Activated T-helper 17 cell treated with anti-CD3 and anti-CD28 coated beads, Interleukin-2, amount 50 U/mL, for 72 hours (primary cell): ENCODE measurements at places on chromosomes 16 and 17. TPM values are rescaled to one million over a fixed set of nuclear protein-coding genes. Genes with fewer than 3 reads are reported as not detected.

- no peak for ATAC-seq
- peaks cover 1% of the 10 kb centered on the region for H3K27me3 ChIP-seq
- H3K36me3 ChIP-seq, result no peaks in the 10 kb centered on the region
- H3K4me1 ChIP-seq, result no peaks in the 10 kb centered on the region
- H3K4me3 ChIP-seq, result no peak overlapping the region
- no peak overlapping the region for H3K27ac ChIP-seq
Observed at GRCh38 chr16:67407176-67407787, 9.0 kb downstream of the ZDHHC1 start.

The WNT9B gene
- total RNA-seq, result not detected

- H3K36me3 ChIP-seq, result no peaks in the 10 kb centered on the region
- no peak for ATAC-seq
- H3K4me1 ChIP-seq, result peaks cover 4% of the 10 kb centered on the region
Observed at GRCh38 chr17:57132663-57133062, 47.6 kb downstream of the AKAP1 start.

GRCh38 chr16:70380248-70380918, 33.7 kb downstream of the DDX19A start:
- H3K4me1 ChIP-seq, result no peaks in the 10 kb centered on the region
- H3K36me3 ChIP-seq, result peaks cover 44% of the 10 kb centered on the region
- peak overlapping the region; percentile 94 for H3K27ac ChIP-seq
- no peaks in the 10 kb centered on the region for H3K27me3 ChIP-seq
- ATAC-seq, result peak; percentile 56
- H3K4me3 ChIP-seq, result peak overlapping the region; percentile 88

The SLC16A6 gene
- total RNA-seq, result 5.5 TPM

GRCh38 chr16:30082545-30083090, 6.8 kb downstream of the PPP4C start:
- no peak for ATAC-seq
- peaks cover 69% of the 10 kb centered on the region for H3K36me3 ChIP-seq
- H3K4me3 ChIP-seq, result no peak overlapping the region
- no peaks in the 10 kb centered on the region for H3K4me1 ChIP-seq
- peak overlapping the region; percentile 50 for H3K27ac ChIP-seq
- H3K27me3 ChIP-seq, result no peaks in the 10 kb centered on the region

The USP31 gene
- 7.6 TPM for total RNA-seq

DNA sequence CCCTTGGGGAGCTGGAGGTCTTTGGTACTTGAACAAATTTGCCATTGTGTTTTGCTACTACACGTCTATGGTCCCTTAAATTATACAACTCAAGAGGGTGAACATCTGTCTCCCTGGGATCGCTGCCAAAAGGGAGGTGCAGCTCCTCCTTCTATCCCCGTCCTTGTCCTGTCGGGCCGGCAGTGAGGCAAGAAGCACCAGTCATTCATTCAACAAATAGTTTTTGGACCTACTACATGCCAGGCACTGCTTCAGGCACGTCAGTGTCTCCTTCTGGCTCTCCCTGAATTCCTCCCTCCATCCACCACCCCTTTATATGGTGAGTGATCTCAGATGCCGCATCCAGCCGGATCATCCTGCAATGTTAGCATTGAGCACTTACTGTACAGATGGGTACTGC, 2.2 kb upstream of the RPL38 start:
- no peak overlapping the region for H3K4me3 ChIP-seq
- H3K27ac ChIP-seq, result no peak overlapping the region
- peaks cover 14% of the 10 kb centered on the region for H3K27me3 ChIP-seq
- H3K4me1 ChIP-seq, result peaks cover 22% of the 10 kb centered on the region
- no peak for ATAC-seq

DNA sequence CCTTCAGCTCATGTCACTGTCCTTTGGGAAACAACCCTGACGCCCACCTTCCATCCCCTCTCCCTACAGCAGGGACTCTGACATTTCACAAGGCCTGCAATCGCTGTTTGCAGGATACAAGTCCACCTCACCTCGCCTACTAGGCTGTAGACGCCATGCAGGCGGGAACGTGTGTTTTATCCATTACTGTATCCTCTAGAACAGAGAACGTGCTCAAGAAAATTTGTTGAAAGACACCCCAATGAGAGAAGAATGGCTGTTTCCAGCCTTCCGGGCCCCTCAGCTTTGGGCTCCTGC, 1.5 kb upstream of the TTYH2 start:
- no peak for ATAC-seq
- no peaks in the 10 kb centered on the region for H3K27me3 ChIP-seq
- H3K4me3 ChIP-seq, result peak overlapping the region; percentile 97
- H3K27ac ChIP-seq, result peak overlapping the region; percentile 12
- H3K4me1 ChIP-seq, result peaks cover 29% of the 10 kb centered on the region
- H3K36me3 ChIP-seq, result peaks cover 60% of the 10 kb centered on the region

The FSCN2 gene
- total RNA-seq, result 0.43 TPM

DNA sequence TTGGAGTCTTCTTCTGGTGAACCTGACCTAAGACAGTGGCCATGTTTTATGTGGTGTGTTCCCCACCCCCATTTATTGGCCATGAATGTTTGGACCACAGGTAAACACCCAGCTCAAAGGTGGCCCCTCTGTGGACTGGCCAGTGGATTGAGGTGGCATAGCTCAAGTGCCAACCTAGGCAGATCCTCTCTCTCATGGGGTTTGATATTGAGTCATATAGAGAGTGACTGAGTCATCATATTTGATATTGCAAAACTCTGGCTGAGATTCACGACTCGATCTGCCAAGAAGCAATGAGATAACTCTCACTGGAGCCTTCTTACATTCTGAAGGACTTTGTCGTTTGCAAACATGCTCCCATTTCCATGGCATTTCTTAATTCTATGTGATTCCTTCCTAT, 10.5 kb upstream of the TEKT3 start:
- no peaks in the 10 kb centered on the region for H3K36me3 ChIP-seq
- H3K27ac ChIP-seq, result no peak overlapping the region
- H3K27me3 ChIP-seq, result peaks cover 51% of the 10 kb centered on the region
- no peaks in the 10 kb centered on the region for H3K4me1 ChIP-seq
- no peak overlapping the region for H3K4me3 ChIP-seq

The TMEM238L gene
- total RNA-seq, result not detected

DNA sequence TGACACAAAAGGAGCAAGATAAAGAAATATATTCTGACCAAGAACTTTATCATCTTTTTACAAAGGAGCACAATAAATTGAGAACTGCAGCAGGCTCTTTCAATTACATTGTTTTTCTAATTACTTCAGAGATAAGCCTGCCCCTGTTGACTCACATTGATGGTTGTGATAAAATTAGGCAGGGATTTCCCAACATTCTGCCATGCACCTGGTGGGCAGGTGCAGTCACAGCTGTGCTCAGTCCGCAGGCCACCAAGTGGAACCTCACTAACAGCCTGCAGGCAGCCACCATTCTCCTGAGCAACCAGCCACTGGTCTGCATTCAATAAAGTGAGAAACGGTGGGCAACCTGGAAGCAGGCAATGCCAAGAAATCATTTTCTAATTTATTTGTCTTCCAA, 5.1 kb downstream of the FANCA start:
- H3K27ac ChIP-seq, result no peak overlapping the region
- no peaks in the 10 kb centered on the region for H3K27me3 ChIP-seq
- H3K4me3 ChIP-seq, result no peak overlapping the region
- H3K4me1 ChIP-seq, result peaks cover 5% of the 10 kb centered on the region
- no peak for ATAC-seq

The SCIMP gene
- not detected for total RNA-seq

The EVPLL gene
- total RNA-seq, result not detected

The SOST gene
- not detected for total RNA-seq

DNA sequence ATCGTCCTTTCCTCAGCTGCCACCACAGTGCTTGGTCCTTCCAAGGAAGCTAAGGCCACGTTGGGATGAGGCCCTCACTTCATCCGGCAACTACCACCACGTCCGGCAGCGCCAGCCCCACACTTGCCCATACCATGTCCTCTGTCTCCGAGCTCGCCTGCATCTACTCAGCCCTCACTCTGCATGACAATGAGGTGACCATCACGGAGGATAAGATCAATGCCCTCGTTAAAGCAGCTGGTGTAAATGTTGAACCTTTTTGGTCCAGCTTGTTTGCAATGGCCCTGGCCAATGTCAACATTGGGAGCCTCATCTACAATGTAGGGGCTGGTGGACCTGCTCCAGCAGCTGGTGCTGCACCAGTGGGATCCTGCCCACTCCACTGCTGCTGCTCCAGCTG, 44.9 kb downstream of the TTC19 start:
- H3K27me3 ChIP-seq, result no peaks in the 10 kb centered on the region
- H3K27ac ChIP-seq, result peak overlapping the region; percentile 37
- no peak for ATAC-seq
- peaks cover 94% of the 10 kb centered on the region for H3K36me3 ChIP-seq
- peaks cover 5% of the 10 kb centered on the region for H3K4me1 ChIP-seq

GRCh38 chr17:31674305-31674704, 184.7 kb downstream of the COPRS start:
- H3K27me3 ChIP-seq, result peaks cover 43% of the 10 kb centered on the region
- no peak overlapping the region for H3K27ac ChIP-seq
- no peak overlapping the region for H3K4me3 ChIP-seq
- H3K4me1 ChIP-seq, result no peaks in the 10 kb centered on the region
- no peaks in the 10 kb centered on the region for H3K36me3 ChIP-seq
- no peak for ATAC-seq

- H3K27ac ChIP-seq, result no peak overlapping the region
- H3K36me3 ChIP-seq, result no peaks in the 10 kb centered on the region
- no peaks in the 10 kb centered on the region for H3K4me1 ChIP-seq
- H3K27me3 ChIP-seq, result peaks cover 9% of the 10 kb centered on the region
- H3K4me3 ChIP-seq, result no peak overlapping the region
- ATAC-seq, result no peak
Observed at GRCh38 chr16:78001451-78002025, 20.8 kb upstream of the CLEC3A start.

DNA sequence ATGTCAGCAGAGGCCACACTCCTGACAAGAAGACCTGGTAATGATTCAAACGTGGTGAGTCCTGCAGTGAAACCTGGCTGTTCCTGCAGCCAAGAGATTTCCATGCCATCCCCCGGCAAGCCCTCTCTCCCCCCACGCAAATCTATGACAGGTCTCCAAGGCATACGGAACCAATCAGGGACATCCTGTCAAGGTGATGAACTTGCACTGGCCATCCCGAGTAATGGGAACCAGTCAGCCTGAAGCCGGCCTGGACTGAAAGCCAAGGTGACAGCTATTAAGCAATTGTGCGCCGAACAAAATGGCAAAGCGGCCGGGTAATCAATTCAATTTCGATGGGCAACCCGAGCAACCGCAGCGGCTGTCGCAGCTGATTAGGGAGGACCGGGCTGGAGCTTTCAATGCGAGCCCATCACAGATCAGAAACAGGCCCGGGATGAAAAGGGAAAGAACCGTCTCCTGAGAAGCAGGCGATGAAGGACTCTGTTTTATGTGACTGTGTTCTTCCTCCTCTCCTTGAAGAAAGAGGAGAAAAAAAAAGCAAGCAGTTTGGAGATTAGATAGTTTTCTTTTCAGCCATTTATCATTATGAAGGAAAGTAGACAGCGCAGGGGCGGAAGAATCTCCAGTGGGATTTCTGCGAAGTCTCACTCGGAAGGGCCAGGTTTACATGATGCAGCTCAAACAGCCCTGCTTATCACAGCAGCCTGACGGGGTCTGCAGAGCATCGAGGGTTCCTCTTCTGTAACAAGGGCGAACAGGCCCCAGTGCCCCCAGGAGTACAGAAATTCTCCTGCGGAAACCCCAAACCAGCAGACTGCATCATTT, 35.2 kb downstream of the TBX4 start:
- H3K36me3 ChIP-seq, result no peaks in the 10 kb centered on the region
- no peak for ATAC-seq
- no peaks in the 10 kb centered on the region for H3K27me3 ChIP-seq
- no peaks in the 10 kb centered on the region for H3K4me1 ChIP-seq
- H3K4me3 ChIP-seq, result no peak overlapping the region
- H3K27ac ChIP-seq, result no peak overlapping the region

GRCh38 chr16:9153502-9153864, 62.0 kb downstream of the HAPSTR1 start:
- no peaks in the 10 kb centered on the region for H3K4me1 ChIP-seq
- peaks cover 6% of the 10 kb centered on the region for H3K27me3 ChIP-seq
- H3K27ac ChIP-seq, result no peak overlapping the region
- no peak overlapping the region for H3K4me3 ChIP-seq
- no peak for ATAC-seq
- no peaks in the 10 kb centered on the region for H3K36me3 ChIP-seq

DNA sequence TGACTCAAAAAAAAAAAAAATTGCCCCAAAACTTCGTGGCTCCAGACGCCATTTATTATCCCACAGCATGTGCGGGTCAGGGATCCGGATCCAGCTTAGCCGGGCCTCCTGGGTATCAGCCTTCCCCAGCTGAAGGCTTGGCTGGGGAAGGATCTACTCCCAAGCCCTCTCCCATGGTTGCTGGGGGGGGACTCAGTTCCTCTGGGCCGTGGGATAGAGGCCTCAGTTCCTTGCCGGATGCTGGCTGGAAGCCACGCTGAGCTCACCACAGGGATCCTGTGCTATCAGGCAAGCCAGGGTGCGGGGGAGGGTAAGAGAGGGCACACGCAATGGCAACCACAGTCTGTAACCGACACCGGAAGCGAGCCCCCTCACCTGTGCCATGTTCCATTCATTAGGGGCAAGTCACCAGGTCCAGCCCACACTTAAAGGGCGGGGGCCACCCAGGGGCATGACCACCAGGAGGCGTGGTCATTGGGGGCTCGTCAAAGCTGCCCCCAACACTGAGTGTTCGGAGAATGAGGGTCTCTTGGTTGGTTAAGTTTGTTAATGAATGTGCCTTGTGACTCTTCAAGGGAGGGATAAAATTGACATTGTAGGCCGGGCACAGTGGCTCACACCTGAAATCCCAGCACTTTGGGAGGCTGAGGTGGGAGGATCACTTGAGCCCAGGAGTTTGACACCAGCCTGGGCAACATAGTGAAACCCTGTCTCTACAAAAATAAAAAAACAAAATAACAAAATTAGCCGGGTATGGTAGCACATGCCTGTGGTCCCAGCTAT, 210.0 kb upstream of the GSE1 start:
- H3K36me3 ChIP-seq, result no peaks in the 10 kb centered on the region
- no peaks in the 10 kb centered on the region for H3K4me1 ChIP-seq
- H3K27ac ChIP-seq, result no peak overlapping the region
- no peaks in the 10 kb centered on the region for H3K27me3 ChIP-seq
- H3K4me3 ChIP-seq, result no peak overlapping the region

The DNAAF1 gene
- not detected for total RNA-seq

The PRSS21 gene
- total RNA-seq, result 1.2 TPM

The ACBD4 gene
- 12.6 TPM for total RNA-seq

The ENKD1 gene
- 9.4 TPM for total RNA-seq

GRCh38 chr17:48068491-48068961, 20.4 kb downstream of the NFE2L1 start:
- no peak overlapping the region for H3K27ac ChIP-seq
- H3K27me3 ChIP-seq, result no peaks in the 10 kb centered on the region
- H3K4me3 ChIP-seq, result no peak overlapping the region
- H3K36me3 ChIP-seq, result peaks cover 94% of the 10 kb centered on the region
- no peaks in the 10 kb centered on the region for H3K4me1 ChIP-seq
- ATAC-seq, result peak; percentile 38

DNA sequence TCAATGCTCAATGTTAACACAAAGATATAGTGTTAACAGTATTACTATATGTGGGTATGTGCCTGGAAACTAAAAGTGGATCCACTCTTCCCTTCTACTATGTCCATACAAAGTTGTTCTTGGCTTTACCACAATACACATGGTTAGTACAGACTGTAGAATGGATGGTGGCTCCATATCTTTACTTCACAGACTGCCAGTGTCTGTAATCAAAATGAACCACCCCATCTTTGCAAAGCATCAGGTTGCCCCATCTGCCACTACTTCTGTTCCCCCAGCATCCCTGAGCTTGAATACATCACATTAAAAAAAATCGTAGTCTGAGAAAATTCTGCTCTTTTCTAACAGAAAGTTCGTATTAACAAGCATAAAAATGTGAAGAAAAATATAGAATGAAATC, 30.0 kb downstream of the USP32 start:
- no peaks in the 10 kb centered on the region for H3K27me3 ChIP-seq
- H3K4me1 ChIP-seq, result peaks cover 8% of the 10 kb centered on the region
- no peak for ATAC-seq
